A172 (cell line): ENCODE measurements at places on chromosomes 3 and 15.

GRCh38 chr3:8631661-8632060, 12.9 kb downstream of the SSUH2 start:
- DNase-seq: no peak

GRCh38 chr3:20143519-20143918, 42.5 kb downstream of the SGO1 start:
- no peak for DNase-seq

DNA sequence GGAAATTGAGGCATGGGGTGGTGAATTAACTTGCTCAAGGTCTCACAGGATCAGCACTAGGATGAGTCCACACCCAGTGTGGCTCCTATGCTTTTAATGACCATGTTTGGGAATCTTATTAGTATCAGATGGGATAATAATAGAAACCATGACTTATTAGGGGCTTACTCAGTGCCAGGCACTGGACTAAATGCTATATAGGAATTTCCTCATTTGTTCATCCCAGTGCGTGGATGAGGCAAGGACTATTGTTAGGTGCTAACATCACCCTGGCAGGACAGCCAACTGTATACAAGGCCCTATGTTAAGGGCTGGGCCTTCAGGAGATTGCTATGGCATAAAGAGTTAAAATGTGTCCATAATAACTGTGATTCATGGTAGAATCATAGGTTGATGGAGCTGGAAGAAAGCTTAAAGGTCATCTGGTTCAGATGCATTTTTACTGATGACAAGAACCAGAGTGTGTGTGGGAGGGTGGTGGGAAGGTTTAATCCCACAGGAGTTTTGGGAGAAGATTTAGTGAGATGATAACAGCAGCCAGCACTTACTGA, 4.7 kb upstream of the FEM1B start:
- peak; percentile 38 for DNase-seq

GRCh38 chr3:56788521-56788920, 13.2 kb downstream of the ARHGEF3 start:
- no peak for DNase-seq

DNA sequence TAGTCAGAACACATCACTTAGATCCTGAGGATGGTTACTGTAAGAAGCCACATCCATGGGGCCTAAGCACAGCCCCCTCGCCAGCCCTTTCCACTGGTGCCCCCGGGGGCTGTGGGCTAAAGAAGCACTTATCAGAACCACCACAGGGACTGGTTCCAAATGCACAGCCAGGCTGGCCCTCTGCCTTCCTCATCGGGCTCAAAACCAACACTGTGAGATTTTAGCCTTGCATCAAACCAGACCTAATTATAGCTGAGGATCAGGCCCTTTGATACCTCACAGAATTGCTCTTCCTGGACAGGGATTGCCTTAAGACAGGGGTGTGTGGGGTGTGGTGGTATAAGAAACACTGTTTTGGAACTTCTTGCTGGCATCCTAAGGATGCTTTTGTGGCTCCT, 23.7 kb downstream of the SRPRB start:
- DNase-seq: no peak

- DNase-seq: peak; percentile 63
These were observed 86.5 kb upstream of the MYZAP start for GRCh38 chr15:57505056-57505715.

- peak; percentile 57 for DNase-seq
These were observed 25.2 kb downstream of the OXNAD1 start for GRCh38 chr3:16290007-16290826.

DNA sequence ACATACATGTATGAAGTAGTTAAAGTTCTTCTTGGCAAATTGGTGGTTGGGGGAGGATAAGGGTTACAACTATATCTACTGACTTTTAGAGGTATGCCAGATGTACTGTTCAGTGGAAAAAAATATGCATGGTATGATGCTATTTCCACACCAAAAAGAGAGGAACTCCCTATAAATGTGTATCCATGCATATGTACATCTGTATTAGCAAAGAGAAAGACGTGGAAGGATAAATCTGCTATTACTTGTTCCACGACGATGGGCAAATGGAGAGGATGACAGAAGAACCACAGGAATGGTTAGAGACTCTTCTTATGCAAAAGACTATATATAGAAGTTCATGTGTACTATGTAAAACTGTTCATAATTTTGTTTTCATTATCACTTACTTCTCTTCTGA, 197.6 kb downstream of the RORA start:
- DNase-seq: no peak

DNA sequence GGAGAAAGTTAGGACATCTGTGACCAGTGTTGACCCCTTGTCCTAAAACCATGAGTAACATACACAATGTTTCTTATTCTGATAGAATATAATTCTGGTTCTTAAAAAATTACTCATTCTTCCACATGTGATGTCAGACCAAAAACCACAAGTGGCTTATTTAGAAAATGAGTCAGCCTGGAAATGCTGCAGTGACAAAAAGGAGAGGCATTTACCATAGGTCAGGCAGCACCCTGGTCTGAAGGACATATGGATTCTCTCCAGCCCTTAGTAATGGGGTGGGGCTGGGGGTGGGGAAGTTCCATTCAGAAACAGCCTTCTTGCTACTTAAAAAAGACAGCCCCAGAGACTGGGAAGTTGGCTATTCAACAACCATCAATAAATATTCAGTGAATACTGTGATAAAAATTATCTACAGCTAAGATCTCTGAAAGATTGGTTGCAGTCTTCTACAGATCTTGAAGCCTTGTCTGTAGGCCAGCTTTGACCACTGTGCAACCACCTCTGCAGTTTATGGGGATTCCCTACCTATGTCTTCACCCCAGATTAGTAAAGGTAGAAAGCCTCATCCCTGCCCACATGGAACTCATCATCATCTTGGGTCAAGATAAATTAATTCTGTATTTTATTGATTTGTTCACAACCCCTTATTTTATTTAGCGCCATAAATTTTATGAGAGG, 34.9 kb upstream of the TIMP4 start:
- DNase-seq: peak; percentile 98

DNA sequence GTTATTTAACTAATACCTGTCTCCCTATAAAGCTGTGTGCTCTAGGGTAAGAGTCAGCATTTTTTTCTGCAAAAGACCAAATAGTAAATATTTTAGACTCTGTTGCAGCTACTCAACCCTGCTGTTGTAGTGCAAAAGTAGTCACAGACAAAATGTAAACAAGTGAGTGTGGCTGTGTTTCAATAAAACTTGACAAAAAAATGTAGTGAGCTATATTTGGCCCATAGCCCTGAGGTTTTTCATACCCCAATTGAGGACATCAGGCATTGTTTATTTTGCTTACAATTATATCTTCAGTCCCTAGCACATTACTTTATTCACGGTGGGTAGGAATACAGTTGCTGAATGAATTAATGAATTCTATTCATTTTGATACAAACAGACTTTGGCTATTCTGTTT, 58.7 kb upstream of the TBC1D5 start:
- no peak for DNase-seq

DNA sequence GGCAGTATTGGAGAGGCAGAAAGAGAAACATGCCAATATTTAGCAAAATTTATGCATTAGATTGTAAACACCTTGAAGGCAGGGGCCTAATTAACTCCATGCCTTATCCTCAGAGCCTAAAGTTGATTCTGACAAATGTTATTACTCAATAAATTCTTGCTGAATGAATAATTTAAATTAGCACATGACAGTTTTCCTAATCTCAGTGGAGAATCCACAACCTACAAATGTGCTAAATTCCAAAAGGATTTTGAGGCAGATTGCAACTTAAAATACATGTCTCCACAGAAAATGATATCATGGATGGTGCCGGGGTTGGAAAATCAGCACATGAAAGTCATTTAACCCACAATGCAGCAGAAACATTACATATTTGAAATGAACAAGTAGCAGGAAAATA, 41.1 kb upstream of the NANOGP8 start:
- no peak for DNase-seq

DNA sequence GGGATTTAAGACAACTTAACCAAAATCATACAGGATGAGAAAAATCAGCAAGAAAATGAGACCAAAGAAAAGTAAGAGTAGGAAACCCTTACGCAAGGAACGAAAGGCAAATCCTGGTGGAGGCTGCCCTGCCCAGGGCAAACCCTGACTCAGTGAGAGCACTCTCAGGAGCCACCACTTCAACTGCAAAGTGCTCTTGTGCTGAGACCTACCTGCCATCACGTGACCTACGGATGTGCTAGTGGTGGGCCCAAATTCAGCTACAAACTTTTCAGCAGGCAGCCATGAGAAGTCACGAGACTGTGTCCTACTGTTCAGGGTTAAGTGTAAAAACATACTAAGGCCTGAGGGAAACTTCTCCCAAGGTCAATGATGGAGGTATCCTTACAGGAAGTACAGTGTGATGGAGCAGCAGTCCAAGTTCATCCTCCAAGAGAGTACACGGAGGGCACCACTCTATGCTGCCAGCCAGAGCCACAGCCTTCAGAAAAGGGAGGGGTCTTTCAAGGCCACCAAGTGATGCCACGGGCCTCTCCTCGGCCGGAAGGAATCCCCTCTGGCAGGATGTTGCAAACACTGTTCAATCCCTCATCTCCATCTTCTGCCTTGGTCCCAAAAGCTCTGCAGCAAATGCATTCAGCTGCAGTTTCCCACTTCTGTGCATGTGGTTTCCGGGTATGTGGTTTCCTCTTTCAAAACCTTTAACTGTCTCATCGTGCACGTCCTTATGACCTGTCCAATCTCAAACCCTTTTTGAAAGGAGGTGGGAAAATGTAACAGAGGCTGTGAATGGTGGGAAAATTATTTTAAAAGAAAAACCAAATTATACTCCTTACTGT, 9.5 kb downstream of the CHSY1 start:
- DNase-seq: peak; percentile 54

DNA sequence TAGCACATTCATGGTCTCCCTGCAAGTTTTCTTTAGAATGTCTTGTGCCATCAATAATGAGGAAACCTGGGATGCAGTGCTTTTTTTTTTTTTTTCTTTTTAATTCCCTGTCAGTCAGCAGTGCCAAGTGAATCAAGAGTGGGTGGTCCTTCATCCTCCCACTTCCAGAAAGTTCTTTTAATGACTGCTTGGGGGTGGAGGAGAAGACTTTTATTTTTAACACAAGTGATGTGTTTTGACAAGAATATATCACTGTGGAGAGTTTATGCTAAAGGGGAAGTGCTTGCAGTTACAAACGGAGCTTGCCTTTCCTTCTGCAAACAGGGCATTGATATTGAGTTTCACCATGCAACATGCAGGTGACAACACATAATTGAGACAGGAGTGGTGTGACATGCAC, 69.7 kb downstream of the CACNA2D3 start:
- DNase-seq: no peak

DNA sequence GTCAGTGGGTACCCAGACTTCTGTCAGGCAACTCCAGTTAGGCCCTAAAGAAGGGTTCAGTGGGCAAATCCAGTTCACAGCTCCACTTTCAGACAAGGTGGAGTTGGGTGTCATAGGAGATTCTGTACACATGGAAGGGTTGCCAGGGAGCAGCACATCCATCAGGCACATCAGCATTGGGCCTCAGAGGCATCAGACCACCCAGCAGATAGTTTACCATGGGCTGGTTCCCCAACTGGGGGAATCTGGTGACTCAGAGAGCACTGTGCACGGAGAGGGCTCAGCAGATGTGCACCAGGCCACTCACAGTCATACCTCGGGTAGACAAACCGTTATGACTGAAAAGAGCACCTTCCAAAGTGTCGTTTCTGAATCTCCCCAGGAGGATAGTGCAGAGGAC, 27.2 kb downstream of the SYNM start:
- no peak for DNase-seq

DNA sequence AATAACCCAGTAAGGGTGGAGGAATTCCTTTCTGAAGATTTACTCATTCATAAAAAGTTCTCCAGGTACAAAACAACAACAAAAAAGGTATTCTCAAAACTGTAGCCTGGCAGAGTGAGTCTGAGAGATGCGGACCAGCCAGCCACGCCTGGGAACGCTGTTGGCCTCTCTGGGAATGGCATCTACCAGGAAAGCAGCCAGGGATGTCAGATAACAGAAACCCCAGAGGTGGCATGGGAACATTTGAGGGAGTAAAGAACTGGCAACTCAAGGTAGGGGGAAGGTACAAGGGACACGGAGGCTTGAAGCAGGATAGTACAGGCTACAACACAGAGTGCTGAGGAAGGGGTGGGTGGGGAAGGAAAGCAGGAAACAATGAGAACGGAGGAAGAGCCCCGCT, 7.1 kb upstream of the AP3S2 start:
- DNase-seq: no peak

DNA sequence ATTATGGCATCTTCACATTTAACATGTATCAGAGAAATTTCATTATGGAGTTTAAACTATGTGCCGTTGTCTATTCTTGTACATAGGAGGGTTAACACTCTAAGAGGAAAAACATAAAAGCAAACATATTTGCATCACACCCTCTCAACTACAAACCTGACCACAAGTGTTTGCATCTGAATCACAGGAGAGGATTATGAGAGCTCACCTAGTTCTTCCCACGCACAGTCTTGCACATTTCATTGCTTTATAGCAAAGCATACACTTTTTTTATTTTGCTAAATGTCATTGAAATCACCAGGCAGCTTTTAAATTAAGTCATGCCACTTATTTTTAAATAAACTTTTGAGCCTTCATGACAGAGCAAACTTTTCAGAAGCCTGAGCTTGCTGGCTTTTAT, 12.5 kb downstream of the TRAT1 start:
- DNase-seq: no peak

DNA sequence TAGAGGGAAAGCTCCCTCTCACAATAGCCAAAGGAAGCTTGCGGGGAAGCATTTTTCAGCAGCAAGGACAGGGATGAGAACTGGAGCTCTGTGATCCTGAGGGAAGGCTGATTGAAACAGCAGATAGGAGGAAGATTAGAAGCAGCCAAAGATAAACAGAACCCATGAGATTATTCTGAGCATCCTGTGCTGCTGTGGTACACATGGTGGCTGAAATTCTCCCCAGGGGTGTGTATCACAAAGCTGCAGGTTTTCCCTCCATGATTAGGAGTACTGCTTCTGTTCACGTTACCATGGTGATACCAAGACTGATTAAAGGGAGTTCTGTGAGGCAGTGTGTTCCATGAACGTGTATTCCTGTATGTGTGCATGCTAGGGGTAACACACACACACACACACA, 30.3 kb upstream of the PSMD6 start:
- DNase-seq: no peak

DNA sequence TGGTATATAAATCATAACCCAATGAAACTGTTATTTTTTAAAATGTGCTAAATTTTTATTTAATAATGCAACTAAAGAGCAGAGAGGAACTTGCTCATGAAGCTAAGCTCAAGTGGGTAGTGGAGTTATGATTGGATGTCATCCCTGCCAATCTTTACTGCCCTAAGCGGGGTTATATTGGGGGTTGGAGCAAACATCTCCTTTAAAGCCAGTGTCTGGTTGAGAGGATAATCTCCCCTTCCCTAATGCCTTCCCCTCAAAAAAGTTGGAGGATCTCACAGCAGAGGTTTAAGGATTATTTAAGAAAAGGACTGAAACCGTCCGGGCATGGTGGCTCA, 32.1 kb upstream of the CLASP2 start:
- no peak for DNase-seq
